ENCODE measurements at places on chromosomes 6 and 20.
A peak's percentile ranks its signal among the peaks of the same experiment; 100 is the strongest.

GRCh38 chr20:42613076-42613475 is 576.6 kb downstream of the PTPRT start:
- DNase-seq, result no peak

DNA sequence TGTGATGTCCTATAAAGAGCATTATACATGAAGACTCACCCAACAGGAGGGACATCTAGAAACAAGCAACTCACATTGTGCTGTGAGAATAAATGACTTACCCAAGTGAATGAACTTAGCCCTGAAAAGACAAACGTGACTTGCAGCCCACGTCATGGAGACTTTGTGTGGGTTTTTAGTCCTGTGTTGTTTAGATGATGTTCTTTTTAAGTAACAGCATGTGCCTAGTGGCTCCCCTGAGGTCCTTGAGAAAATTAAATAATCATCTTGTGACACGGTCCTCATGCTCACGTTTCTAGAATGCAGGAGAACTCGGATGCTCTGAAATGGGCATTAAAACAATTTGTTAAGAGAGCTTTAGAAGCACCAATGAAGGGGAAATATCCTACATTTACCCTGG is 165.1 kb downstream of the SASH1 start:
- peak; percentile 62 for DNase-seq

DNA sequence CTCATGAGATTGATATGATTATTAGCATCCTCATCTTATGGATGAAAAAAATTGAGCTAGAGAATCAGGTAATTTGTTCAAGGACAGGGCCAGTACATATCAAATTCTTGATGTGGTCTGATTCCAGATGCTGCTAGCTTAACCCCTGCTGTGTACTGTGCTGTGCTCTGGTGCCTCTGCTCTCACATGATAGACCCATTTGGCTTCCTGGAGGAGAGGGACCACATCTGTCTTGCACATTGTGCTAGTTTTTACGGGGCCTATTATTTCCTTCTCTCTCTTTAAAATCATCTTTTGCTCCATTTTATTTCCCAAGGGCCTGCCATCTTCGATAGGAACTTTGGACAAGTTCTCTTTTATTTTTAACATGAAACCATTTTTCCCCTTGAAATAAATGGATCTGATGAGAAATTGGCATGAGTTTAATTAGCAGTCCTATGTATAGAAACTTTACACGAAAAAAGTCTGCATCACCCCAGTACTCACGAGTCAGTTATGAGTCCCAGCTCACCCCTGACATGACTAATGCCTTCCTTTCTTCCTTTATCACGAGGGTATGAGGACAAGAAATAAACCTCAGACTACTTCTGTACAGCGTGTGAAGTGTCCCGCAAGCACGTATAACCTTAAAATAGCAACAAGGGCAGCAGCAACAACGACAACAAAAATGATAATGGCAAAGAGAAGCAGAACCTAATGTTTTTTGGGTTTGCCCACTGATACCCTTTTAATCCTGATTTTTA is 26.5 kb downstream of the CD109 start:
- DNase-seq, result peak; percentile 81

DNA sequence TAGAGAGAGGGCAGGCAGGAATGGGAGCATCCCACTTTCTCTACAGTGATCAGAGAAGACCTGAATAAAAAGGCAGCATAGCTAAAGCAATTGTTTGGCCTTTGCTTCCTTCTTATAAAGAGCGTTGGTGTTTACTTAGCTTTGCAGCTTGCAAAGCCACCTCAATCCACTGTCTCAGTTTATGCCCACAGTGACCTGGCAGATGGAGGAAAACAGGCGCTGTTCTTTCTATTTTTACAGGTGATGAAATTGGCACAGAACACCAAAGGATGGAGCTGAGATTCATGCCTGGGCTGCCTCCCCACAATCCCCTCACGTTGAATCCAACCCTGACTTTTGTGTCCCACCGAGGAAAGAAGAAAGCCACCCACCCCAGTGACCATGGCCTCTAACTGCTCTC is 130.5 kb downstream of the TTLL2 start:
- no peak for DNase-seq

GRCh38 chr20:51763965-51764602 is 4.1 kb downstream of the ATP9A start:
- peak; percentile 14 for DNase-seq

GRCh38 chr6:40732878-40733277 is 145.7 kb upstream of the LRFN2 start:
- DNase-seq, result no peak

DNA sequence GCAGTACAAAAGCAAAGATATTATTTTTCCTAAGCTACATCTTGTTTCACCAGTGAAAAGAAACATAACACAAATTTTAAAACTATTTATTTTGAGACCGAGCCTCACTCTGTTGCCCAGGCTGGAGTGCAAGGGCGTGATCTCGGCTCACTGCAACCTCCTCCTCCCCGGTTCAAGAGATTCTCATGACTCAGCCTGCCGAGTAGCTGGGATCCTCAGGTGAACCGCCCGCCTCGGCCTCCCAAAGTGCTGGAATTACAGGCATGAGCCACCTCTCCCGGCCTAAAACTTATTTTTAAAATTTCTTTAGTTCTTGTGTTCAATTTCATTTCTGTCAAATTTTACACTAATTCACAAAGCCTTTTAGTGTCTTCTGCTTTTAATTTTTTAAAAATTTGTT is 5.9 kb downstream of the SRSF12 start:
- no peak for DNase-seq
